RCC 7860 (cell line): ENCODE measurements at places on chromosomes 4 and X.

DNA sequence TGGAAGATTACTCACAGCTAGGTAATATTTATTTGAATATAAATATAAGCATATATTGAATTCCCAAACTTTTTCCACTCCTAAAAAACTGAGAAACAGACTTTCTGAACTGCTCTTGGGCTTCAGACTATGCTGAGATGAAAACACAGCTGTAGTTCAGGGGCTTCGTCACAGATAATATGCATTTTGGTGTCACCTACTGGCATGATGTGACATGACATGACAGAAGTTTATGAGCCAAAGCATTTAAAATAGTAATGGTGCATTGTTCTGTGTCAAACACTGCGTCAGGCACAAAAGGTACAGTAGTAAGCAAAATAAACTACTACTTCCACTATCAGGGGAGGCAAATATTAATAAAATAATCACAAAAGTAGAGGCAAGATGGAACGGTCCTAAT, 171.3 kb downstream of the BTC start:
- DNase-seq = peak; percentile 77

DNA sequence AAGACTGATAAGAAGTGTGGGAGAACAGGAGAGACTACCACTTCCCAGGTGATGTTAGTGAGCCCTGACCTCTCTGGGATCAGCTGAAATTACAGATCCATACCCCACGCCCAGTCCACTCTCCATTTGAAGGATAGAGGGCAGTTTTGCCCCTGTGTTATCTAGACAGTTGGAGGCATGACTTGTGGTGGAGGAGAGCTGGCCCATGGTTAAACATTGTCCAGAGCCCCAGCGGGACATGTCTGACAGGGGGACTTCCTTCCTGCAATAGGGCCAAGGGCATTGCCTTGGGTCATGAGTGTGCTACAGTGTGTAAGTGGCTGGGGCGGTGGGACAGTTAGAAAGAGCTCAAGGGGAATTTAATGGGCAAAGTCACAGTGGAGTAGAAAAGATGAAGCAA, 181.1 kb downstream of the MID1IP1 start:
- DNase-seq = no peak

DNA sequence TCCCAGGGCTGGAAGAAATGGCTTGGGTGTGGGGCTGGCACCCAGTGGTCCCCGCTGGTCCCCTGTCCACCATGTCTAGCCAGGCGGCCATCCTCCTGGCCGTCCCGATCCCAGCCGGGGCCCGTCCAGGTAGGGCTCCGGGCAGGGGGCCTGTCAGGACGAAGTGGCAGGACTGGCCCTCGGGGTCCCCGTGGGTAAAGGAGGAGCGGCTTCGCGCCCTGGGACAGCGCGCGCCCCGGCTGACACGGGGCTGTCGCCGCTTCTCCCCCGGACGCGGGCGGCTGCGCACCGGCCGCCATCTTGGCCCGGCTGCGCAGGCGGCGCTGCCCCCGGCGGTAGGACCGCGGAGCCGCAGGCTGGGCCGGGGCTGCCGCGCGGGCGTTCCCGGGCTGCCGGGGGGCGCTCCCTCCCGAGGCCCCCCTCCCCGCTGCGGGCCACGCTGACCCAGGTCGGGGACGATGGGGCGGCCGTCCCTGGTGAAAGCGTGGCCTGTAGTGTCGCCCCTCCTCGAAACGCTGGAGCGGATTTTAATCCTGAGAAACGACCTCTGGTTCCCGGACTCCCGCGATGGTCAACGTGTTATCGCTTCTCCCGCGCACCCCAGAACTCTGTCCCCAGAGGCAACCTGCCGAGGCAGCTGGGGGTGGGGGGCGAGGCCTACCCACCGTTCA, 60.4 kb upstream of the BCOR start:
- no peak for DNase-seq

- DNase-seq = no peak
Measured at GRCh38 chrX:15530318-15530717, 29.7 kb downstream of the BMX start.

- DNase-seq = no peak
Measured at GRCh38 chr4:177441061-177441802, 1.0 kb downstream of the AGA start.

DNA sequence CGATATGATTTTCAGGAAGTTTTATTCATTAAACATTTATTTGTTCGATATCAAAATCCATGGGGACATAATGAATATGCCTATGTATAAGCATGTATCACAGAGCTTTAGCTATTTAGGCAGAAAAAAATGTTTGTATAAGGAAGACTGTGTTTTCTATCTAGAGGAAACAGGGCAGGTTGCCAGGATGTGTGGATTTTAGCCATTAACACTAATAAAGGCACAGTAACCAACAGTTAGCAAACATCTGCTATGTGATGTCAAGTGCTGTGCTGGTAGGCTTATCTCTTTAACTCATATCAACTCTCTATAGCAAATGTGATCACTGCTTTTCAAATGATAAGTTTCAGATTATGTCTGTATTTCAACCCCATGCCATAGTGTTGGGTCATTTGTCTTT, 708.9 kb upstream of the HS3ST1 start:
- DNase-seq = no peak

DNA sequence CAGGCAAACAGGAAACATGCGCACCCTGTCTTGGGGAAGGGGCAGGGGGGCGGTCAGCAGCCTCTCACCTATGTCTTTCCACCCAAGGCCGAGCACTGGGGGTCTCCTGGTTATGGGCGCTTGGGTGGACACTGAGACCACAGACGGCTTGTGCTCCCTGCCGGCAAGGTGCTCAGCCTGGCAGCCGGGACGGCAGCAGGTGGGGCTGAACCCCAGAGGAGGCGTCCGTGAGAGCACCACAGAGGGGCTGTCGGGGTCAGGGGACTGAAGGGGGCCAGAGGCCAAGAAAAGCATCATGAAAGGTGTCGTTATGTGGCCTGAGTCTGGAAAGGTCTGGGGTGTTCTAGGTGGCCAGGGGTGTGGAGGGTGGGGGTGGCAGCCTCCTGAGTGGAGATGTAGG, 19.6 kb downstream of the DOK7 start:
- no peak for DNase-seq
